IMR-90 (cell line): ENCODE measurements at places on chromosomes 1 and 21.

DNA sequence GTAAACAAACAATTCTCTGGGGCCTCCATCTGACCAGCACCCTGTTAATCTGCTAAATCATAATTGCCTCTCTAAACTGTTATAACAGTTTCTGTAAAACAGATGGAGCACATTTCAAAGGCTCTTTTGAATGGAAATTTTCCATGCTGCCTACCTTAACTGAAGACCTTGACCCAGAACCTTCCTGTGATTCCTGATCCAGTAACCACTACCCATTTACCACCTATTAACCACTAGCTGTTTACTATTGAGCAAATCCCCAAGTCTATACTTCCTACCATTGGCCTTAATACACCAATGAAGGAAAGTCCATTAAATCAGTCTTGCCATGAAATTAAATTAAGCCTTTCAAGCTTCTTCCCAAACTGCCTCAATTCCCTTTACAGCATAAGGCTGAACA, 46.3 kb downstream of the RAB3GAP2 start:
- no peak for DNase-seq

- no peak for DNase-seq
Observed at GRCh38 chr1:201269900-201270410, 13.4 kb upstream of the PKP1 start.

DNA sequence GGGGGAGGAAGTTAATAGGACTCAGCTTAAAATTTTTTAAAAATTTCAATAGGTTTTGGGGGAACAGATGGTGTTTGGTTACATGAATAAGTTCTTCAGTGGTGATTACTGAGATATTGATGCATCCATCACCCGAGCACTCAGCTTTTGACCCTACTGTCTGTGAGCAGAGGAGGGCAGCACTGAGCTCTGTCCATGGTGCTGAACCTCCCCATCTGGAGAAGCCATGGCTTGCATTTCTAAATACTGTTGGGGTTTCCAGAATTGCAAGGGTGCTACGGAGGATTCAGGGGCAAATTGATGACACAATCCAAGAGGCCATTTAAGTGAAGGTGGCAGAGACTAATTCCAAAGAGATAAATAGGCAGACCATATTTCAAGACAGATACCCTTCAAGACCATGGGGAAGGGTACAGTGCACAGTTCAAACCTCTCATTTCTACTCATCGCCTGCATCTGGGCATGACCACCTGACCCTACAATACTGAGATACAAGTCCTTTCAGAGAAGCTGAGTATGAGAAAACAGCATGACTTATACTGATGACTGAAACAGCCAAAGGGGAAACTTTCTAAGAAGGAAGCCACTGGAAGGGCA, 17.2 kb downstream of the SYT2 start:
- peak; percentile 71 for DNase-seq

DNA sequence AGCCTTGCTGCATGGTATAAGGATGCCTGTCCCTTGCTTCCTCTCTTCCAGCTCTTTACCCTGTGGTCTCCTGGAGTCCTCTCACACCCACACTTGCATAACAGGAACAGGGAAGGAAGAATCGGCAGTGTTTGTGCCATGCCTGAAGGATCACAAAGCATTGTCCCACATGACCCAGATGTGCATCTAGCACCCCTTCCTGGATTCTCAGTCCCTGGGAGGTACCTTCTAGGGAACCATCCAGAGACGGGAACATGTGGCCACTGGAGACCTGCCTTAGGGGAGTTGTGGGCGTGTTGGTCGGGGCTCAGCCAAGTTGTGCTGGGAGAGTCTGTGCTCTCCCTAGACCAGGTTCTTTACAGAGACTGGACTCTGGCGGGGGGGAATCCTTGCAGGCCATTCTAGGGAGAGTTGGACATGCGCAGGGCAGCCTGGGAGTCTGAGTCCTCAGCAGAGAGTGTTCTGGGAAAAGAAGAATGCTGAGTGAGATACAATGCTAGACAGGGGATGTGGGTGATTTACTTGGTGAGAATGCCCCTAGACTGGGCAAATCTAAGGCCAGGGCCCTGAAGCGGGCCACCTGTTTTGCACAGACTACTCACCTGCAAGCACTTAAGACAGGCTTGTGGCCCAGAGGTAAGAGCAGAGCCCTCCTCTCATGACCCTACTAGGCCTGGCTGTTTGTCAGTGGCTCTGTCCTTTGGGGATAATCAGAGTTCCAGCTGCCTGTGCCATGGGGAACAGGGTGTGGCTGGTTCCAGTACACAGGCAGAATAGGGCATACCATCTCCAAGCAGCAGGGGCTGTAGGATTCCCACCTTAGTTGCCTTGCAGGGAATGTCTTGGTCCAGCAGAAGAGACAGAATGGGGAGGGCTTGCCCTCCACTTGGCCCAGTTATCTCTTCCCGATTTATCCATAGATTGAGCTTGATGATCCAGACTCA, 89.8 kb downstream of the MAN1C1 start:
- no peak for DNase-seq

DNA sequence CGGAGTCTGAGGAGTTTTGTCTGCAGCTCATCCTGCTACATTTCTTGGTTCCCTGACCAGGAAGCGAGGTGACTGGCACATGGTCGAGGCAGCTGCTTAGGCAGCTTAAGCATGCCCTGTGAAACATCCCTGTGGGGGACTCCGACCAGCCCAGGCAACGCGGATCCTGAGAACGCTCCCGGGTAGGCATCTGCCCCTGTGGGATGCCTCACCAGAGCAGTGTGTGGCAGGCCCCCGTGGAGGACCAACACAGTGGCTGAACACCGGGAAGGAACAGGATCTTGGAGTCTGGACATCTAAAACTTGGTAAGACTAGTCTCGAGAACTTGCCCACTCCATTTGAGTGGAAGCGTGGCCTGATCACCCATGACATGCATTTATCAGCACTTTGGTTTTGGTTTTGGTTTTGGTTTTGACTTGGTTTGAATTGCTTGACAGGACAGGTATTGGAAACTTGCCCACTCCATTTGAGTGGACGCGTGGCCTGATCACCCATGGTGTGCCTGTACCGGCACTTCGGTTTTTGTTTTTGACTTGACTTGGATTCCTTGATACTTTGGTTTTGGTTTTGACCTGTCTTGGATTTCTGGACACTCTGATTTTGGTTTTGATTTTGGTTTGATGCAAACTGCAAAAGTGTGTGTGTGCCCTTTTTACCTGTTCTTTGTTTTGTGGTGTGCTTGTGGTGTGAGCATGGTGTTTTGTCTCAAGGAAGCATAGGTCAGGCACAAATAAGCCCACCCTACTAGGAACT, 12.2 kb upstream of the NEK2 start:
- DNase-seq: no peak

DNA sequence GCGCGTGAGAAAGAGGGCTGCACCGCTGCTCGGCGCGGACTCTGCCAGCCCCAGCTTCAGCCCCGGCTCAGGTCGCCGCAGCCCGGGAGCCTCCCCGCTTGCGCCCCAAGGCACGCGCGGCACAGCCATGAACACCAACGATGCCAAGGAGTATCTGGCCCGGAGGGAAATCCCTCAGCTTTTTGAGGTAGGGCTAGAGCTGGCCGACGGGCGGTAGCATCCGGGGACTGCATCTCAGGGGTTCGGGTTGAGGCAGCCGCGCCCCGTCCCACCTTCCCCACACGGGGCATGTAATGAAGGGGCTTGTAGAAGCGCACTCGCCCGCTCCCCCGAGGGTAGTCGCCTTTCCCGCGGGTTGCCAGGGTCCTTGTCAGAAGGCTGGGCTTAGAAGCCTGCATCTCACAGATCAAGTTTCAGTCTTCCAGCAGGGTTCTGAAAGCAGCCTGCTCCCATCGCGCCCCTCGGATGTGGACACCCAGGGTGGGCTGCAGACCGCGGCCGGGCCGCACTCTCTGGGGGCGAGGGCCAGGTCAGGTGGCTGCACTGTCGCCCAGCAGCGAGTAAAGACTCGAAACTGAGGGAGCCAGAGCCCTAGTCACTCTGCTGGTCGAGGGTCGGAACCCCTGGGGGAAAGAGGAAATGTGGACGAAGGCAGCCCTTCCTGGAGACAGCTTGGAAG, 507 bp downstream of the AK5 start:
- peak; percentile 35 for DNase-seq
